GM04503 (cell line): ENCODE measurements at places on chromosomes 1 and 21.

DNA sequence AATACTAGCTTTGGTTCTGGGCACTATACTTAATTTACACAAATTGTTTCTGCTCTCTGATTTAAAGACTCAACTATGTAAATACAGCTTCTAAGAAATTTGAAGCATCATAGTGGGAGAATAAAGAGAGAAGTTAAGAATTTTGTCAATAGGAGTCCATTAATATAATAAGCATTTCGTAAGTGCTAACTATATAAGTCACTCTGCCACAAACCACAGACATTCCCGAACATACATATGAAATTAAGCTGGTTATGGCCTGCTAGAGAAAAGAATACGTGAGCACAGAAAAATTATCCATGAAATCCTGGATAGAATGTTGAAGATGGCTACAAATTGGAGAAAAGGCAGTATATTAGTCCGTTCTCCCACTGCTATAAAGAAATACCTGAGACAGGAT lies 526.2 kb downstream of the MRPL39 start:
- DNase-seq: no peak

- DNase-seq: peak; percentile 23
Measured at GRCh38 chr1:119108988-119109387, 31.5 kb downstream of the WARS2 start.

GRCh38 chr1:189960769-189961168 lies 516.9 kb downstream of the BRINP3 start:
- DNase-seq: no peak

- DNase-seq: no peak
Measured at GRCh38 chr1:206705726-206706297, 21.1 kb downstream of the MAPKAPK2 start.

GRCh38 chr1:17319561-17320350 lies 11.8 kb downstream of the PADI4 start:
- no peak for DNase-seq

DNA sequence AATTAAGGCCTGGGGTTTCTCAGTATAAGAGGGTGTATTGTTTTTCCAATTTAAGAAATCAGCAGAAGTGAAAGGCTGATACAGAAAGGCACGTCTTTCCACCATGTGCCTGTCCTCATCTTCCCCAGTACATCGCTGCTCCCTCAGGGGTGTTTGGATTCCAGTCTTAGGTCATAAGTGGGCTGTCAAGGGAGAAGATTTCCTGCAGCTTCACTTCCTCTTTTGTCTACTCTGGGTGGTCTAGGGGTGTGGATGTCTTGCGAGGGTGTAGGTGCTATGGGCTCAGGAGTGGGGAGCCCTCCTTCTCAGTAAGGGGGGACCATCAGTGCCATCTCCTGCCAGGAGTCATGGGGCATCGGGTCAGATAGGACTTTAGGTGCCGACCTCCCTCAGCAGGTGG lies 999.8 kb upstream of the NCAM2 start:
- DNase-seq: no peak

- DNase-seq: no peak
Measured at GRCh38 chr1:119006406-119007279, 18.5 kb upstream of the TBX15 start.

DNA sequence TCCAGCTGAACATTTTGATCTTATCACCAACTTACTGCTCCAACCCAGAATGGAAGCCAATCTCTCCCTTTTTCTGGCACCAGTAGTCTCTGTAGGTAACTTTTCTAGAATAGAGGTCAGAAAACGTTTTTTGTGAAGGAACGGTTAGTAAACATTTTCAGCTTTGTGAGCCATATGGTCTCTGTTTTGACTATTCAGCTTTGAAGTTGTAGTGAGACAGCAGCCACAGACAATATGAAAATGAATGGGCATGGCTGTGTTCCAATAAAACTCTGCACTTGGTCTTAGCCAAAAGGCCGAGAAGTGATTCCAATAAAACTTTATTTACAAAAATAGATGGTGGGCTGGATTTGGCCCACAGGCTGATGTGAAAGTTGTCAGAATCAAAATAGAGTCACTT lies 28.9 kb downstream of the MAP10 start:
- DNase-seq: no peak

DNA sequence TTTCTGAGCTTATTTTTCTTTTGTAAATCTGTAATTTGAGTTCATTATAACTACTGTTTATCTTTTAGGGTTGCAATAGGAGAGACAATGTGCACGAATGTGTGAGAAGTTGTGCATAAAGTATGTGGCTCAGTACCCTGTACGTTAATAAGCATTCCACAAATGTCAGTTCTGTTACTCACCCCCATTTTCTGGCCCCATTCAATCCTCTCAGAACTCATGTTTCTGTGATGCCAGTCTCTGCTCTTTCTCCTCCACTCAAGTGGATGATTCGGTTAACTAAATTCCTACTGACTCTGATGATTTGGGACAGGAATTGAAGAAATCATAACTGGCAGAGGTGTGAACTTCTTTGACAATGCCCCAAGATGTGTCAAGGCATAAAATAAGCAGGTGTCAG lies 10.2 kb upstream of the DMRTB1 start:
- DNase-seq: peak; percentile 85

DNA sequence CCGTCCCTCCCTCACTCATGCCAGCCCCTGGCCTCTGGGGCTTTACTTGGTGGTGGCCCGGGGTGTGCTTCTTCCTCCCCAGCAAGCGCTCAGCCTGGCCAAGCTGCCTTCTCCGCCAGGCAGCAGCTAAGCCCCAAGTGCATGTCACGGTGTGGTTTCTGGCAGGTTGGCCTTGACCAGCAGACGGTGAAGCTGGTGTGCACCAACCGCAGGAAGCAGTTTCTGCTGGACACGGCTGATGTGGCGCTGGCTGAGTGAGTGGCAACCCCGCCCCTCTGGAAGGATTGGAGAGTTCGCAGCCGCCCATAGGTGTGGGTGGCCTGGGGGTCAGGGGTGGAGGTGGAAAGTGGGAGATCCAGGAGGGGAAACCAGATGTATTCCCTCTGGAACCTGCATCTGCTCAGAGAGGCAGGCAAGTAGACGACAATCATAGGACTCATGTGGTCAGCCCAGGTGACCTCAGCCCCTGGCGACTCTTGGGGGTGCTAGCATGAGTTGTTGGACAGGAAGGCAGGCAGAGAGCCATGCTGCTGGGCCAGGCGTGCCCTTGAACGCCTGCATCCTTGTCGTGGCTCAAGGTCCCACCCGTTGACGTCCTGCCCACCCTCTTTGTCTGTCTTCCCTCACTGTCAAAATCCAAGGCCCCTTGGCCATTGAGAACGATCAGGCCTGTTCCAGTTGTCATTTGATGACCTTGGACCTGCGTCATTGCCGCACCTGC lies 7.0 kb upstream of the SLC25A34 start:
- no peak for DNase-seq

GRCh38 chr1:14440166-14440565 lies 158.3 kb upstream of the KAZN start:
- DNase-seq: no peak
